ENCODE measurements at places on chromosomes 6 and 20.

- no peak for DNase-seq
These were observed 84.7 kb downstream of the TASP1 start for GRCh38 chr20:13554076-13554475.

DNA sequence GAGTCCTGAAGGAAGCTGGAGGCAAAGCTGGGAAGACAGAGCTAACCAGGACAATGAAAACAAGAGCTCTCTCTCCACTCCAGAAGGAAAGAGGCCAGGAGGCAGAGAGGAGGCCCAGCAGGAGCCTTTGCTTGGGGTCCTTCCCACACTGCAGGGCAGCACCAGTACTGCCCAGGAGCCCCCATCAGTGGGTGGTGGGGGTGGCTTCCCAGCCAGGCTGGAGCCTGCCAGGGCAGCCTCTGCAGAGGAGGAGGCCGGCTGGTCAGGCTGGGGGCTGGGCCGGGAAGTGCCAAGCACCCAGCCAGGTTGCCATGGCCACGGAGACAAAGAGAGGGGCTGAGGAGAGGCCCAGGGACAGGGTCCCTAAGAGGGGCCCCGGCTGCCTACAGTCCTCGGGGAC lies 33.4 kb downstream of the PREX1 start:
- no peak for DNase-seq

GRCh38 chr6:154306696-154307095 lies 49.9 kb downstream of the IPCEF1 start:
- DNase-seq: no peak

GRCh38 chr6:26045065-26045927 lies 41.9 kb upstream of the HFE start:
- DNase-seq: peak; percentile 81

DNA sequence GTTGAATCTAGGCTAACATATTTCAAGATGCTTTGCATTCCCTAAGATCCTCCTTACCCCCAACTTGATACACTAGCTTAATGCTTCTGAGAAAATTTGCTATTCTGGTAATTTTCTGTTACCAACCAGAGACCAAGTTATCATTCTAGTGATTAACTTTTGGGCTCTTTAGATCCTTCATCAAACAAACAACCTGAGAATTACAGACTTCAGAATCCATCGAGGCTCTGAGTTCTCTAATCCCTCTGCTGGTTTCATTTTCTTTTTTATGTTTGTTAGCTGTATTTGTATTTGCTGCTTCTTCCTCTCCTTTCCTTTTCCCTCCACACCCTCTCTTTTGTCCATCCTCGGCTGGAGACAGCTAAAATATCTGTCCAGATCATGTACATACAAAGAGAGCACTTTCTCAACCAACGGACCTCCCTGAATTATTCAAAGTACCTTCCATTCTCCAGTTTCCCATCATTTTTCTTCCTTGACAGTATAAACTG lies 98.7 kb upstream of the RIPOR2 start:
- no peak for DNase-seq

GRCh38 chr6:99031957-99032356 lies 84.2 kb upstream of the FBXL4 start:
- DNase-seq: no peak

GRCh38 chr6:91299544-91300491 lies 712.9 kb upstream of the MAP3K7 start:
- DNase-seq: no peak

DNA sequence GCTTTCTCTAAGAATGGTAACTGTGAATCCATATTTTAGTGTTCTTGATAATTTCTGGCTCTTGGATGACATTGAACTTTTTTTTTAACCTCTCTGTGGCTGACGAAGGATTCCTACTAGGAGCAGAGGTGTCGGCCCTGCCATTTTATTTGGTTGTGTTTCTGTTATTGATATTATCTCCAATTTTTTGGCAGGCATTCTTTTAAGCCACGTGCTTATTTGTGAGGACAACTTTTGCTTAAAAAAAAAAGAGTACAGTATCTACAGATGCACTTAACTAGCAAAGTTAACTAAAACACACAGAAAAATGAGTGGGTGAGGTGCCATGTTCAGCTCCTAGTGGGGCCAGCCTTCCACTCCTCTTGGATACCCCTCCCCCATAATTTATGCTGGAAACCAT lies 1.1 kb downstream of the FANCE start:
- DNase-seq: no peak

GRCh38 chr20:14732996-14733395 lies 395.6 kb upstream of the FLRT3 start:
- no peak for DNase-seq

DNA sequence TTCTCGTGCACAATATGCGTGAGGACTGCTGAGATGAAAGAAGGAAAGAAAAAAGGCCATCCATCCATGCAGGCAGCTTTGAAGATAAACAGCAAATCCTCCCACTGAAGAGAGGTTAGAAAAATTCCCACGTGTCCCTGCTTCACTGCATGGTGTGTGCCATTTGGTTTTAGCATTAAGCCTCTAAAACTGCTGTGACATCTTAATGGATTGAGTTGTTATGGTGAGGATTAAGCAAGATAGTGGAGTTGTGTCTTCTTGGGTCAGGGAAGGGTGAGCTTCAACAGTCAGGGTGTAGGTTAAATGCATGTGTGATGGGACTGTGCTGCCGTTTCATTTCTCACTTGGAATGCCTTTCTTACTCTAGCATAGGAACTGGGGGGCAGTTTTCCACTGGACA lies 50.5 kb downstream of the ZNF831 start:
- no peak for DNase-seq

- no peak for DNase-seq
These were observed 143.7 kb downstream of the LAMA2 start for GRCh38 chr6:129026601-129027000.

DNA sequence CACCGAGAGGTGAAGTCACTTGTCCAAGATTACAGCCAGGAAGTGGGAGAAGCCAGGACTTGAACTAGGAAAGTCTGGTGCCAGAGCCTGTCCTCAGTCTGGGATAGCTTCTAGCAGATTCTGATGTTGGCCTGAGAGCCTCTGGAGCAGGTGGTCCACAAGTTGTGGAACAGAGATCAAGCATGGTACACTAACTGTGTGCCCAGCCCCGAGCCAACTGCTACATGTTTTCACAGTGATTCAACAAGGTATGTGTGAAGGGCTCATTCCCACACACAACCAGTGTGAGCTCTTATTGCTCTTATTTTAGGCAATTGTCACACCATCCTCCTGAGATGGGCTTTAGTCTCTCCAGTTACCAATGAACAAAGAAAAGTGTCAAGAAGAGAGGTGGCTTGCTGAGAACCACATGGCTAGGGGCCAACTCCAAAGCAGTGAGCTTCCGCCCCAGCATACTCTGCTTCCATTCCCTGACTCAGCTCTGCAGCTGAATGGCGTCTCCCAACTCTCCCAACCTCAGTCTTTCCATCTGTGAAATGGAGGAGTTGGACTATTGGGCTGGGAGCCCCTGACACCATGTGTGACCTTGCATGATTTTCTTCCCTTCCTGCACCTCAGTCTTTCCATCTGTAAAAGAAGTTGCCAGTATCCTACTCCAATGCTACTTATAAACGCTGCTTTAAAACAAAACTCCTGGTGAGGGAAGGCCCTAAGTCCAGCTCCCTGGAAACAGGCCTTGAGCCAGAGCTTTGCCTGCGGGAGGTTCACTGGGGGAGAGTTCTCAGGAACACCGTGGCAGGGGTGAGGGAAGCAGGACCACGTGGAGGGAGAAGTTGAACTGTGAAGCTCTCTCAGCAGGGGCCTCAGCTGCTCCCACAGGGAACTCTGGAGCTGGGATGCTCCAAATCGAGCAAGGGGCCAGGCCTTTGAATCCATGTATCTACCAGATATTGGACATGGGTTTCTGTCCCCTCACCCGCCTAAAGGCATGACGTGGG lies 40.9 kb downstream of the CDH22 start:
- DNase-seq: no peak

GRCh38 chr20:9117548-9117947 lies 48.7 kb downstream of the PLCB4 start:
- DNase-seq: no peak

- DNase-seq: no peak
These were observed 5.2 kb downstream of the FNDC1 start for GRCh38 chr6:159174263-159174969.

GRCh38 chr20:56778765-56779195 lies 149.7 kb downstream of the TFAP2C start:
- no peak for DNase-seq

DNA sequence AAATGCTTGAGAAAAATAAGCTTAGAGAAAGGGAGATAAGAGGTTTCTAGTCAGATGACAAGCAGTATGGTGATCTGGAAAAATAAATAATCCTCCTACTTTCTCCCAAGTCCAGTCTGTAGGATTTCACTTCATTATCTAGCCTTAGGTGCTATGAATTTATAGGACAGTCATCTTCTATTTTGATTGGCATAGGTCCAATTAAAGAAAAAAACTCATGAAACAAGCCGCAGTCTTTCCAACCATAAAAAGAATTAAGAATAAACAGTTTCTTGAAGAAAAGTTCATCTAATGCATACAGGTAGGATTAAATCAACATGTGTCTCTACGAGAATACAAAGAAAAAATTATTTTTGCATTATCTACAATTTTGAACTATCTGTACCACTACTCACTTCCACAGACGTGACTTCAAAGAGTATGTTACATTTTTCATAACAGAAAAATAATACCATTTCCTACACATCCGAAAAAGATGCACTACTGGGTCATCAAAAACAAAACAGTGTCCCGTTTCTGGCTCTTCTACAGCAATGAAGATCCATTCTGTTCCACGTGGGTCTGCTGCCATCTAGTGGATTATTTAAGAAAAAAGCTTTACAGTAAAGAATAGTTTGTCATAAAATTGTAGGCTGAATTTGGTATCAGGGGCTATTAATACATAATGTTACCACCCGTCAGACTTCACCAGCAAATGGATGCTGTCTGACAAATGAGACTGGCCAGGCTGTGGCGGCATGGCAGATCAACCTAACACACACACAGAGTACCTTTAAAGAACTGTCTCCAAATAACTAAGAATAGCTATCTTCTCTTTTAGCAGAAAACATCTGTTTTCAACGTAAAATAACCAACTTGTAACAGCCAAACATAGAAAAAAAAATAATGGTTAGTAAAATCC lies 28.9 kb downstream of the STX7 start:
- DNase-seq: no peak

GRCh38 chr6:111274593-111275217 lies 187.4 kb downstream of the SLC16A10 start:
- DNase-seq: no peak

DNA sequence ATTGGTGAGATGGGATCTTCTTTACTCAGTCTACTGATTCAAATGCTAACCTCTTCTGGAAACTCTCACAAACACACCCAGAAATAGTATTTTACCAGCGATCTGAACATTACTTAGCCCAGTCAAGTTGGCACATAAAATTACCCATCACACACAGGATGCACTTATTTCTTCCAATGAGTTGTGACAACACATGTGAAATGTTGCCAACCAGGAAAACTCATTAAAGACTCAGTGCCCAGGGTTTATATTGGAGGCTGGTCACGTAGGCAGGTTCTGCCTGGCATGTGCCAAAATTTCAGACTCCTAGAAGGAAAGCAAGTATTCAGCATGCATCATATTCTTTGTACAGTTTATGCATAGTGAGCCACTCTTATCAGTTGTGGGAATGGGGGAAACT lies 443.3 kb downstream of the EPM2A start:
- DNase-seq: no peak

DNA sequence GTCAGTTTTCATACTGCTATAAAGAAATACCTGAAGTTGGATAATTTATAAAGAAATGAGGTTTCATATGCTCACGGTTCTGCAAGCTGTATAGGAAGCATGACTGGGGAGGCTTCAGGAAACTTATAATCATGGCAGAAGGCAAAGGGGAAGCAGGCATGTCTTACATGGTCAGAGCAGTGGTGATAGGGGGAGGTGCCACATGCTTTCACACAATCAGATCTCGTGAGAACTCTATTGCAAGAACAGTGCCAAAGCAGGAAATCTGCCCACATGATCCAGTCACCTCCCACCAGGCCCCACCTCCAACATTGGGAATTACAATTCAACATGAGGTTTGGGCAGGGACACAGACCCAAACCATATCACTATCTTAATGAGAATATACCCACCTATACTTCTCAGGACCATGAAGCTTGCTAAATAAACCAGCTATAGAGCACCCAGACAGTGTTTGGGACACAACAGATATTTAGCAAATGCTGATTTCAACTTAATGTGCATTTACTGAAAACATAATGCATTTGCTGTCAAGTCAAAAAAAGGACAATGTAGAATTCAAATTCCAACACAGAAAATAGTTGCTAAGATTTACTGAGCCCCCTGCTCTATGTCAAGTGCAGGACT lies 63.8 kb downstream of the TNFRSF21 start:
- no peak for DNase-seq

GRCh38 chr6:138485586-138486248 lies 13.6 kb downstream of the NHSL1 start:
- no peak for DNase-seq

DNA sequence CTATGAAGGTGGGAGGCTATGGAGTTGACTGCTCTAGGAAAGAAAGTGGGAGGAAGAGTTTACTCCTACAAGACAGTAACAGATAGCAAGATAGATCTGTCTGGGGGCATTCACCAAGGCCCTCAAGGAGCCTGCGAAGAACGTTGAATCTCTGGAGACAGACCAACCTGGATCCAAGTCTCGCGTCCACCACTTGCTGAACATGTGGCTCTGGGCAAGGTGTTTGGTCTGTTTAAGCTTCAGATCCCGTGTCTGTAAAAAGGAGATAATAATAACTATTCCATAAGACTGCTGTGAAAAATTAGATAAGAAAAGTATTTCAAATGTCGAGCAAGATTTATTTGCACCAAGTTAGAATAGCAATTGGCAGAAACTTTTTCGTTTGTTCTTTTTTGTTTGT lies 8.1 kb upstream of the EEF1A1 start:
- no peak for DNase-seq
